ENCODE measurements at places on chromosomes 4 and X.

GRCh38 chr4:128913228-128913627, 103.7 kb downstream of the JADE1 start:
- no peak for DNase-seq

- DNase-seq = no peak
Measured at GRCh38 chrX:106935175-106935574, 15.0 kb downstream of the CLDN2 start.

- no peak for DNase-seq
Measured at GRCh38 chr4:74738464-74739143, 55.7 kb downstream of the BTC start.

DNA sequence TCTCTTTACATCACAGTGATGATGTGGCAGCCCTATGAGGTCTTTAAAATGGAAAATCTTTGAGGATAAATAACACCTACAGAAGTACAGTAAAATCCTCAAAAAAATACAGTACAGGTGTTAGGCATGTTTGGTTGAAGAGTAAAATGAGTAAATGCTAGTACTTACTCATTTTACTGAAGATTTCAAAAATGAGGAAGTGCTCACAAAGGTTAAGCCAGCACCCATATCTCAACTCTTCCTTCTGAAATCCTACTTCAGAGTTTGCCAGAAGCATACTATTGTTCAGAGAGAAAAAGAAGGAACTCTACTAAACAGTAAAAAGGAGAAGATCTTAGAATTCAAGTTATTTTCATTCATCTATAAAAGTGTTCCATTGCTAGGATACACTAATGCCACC, 130.9 kb downstream of the CBR4 start:
- no peak for DNase-seq

- DNase-seq = no peak
Measured at GRCh38 chr4:93313197-93313596, 515.4 kb upstream of the ATOH1 start.

- no peak for DNase-seq
Measured at GRCh38 chr4:180811556-180811955, 1431.6 kb upstream of the TENM3 start.
